Lung (tissue), 17 donors: ENCODE measurements at places on chromosomes 11 and 22. TPM values are rescaled to one million over a fixed set of nuclear protein-coding genes. Genes with fewer than 3 reads are reported as not detected.

Gene SCARF2
- 13.1 TPM for total RNA-seq

Gene PKDREJ
- 0.06 TPM for total RNA-seq

Gene SMCO4
- total RNA-seq = 45.2 TPM

Gene FGF3
- not detected for total RNA-seq

Gene NLRP14
- 0.15 TPM for total RNA-seq

DNA sequence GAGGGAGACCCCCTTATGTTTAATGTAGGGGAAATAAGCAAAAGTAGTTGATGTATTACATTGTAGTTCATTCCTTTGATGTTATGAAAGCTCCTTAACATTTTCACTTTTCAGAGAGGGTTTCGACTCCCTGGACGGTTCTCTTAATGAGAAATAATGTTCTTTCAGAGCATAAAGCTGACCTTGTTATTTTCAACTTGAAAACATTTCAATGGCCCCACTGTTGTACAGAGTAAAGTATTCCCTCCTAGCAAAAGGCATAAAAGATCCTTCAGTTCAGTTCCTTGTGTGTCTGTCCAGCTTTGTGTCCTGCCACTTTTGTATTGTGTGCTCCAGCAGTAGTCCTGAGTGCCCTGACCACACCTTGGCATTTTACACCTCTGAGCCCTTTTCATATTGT is 63.9 kb downstream of the UVRAG start:
- no peak for DNase-seq

DNA sequence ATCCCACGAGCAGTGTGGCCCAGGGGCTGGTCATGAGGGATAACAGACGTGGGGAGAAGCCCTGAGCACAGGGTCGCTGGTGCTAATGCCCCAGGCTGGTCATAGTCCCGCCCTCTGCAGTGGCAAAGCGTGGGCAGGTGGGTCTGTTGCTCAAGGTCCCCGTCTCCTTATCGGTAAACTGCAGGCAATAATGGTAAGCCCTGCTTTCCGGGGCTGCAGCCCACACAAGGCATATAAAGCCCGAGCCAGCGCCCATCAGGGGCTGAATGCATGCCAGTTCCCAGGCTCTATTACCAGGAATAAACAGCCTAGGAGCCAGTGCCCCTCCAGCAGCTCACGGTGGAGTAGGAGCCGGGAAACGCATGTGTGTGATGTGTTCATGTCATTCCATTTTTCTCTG is 261.0 kb downstream of the BRD1 start:
- DNase-seq = no peak

GRCh38 chr11:34242037-34242625 is 115.7 kb downstream of the ABTB2 start:
- no peak for DNase-seq

- DNase-seq = peak; percentile 25
Measured at GRCh38 chr22:27175021-27175838, 517.8 kb downstream of the MIAT start.

DNA sequence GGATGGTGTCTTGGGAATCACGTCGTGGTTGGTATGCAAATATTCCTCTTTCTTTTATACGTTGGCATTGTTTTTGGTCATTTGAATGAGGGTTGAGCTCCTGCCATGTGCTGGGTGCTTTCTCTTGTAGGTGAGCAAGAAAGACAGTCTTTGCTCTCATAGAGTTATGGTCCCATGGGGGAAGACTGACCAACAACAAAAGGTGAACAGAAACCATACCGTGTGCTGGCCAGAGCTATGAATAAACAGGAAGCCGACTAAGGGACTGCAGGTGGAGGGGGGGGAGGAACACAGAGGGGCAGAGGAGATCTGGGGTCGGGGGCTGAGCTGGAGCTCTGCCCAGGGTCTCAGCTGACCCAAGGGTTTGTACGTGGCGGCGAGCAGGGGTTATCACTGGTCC is 245.3 kb downstream of the CTTN start:
- no peak for DNase-seq

GRCh38 chr11:3865388-3866193 is 10.1 kb downstream of the STIM1 start:
- DNase-seq = peak; percentile 70

GRCh38 chr11:16016468-16016829 is 339.9 kb downstream of the SOX6 start:
- DNase-seq = no peak

DNA sequence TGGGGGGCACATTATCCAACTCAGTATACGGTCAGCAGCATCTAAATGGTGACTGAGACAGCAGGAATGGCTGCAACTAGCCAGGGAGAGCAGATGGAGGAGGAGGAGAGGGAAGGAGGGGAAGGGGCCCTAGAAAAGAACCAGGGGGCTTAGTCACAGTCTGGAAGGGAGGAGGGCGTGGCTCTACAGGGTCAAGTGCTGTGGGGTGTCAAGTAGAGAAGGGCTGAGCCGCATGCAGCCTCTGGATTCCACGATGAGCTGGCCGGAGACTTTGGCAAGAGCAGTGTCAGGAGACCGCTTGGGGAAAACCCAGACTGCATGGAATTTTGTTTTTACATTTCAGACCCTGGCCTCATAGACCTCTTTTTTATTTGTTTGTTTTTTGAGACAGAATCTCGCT is 25.8 kb upstream of the PPFIA1 start:
- DNase-seq = no peak
